ENCODE measurements at places on chromosomes 6 and 20. TPM values are rescaled to one million over a fixed set of nuclear protein-coding genes. Genes with fewer than 3 reads are reported as not detected.

HDAC2 gene
- total RNA-seq: 148 TPM

ENTPD6 gene
- total RNA-seq: 73.5 TPM

AGER gene
- total RNA-seq: 0.34 TPM

ATP6V1G2 gene
- 0.34 TPM for total RNA-seq

SERINC1 gene
- total RNA-seq: 189 TPM
